ENCODE measurements at places on chromosomes 4 and X.

DNA sequence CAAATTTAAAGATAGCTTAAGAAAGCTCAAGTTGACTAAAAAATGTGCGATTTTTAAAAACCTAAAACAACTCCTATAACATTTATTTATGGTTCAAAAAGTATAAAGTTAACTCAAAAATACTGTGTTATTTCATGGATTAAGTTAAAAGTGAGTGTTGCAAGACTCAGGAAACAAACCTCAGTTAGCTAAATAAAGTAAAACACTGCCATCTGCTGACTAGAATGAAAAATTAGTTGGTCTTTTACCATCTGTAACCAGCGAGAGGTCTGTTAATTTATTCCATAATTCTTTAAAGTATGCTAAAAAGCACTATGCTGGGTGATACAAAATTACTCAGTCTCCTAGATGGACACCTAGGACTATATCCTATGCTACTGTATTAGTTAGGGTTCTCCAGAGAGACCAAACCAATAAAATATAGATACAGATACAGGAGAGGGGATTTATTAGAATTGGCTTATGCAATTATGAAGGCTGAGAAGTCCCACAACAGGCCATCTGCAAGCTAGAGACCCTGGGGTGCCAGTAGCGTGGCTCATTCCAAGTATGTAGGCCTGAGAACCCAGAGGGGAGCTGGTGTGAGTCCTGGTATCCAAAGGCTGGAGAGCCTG, 4.9 kb upstream of the WDFY3 start:
- DNase-seq: peak; percentile 33

DNA sequence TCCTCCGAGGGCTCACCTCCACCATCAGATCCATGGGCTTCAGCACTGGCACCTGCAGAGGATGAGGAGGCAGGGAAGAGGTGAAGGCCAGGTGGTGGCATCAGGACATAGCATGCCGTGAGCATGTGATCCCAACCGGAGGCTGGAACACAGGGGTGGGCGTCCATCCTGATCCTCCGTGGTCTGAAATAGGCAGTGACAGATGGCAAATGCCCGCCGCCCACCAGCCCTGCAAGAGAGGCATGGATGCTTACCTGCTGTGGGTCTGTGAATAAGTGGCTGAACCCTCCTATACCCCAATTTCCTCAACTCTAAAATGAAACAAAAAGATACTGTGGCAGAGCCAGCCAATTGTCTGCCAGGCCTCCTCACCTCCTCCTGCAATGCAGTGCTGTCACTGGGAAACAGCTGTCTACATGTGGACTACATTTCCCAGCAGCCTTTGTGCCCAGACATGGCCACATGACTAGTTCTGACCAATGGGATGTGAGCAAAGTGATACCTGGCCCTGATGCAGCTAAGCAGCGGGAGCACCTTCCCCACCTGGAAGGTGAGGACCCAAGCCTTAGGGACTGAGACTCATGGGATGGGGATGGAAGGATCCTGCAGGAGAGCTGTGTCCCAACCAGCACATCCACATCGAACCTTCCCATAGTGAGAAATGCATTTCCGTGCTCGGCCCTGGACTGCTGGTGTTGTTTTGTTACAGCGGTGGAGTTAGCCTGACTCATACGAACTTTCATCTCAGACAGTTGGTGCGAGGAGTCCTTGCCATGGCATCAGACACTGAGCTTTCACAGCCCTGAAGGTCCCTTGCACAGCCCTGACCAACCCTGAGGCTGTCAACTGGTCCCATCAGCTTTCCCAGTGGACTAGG, 99.5 kb downstream of the PPP2R2C start:
- no peak for DNase-seq

- DNase-seq: no peak
Measured at GRCh38 chrX:137194164-137194563, 160.4 kb upstream of the GPR101 start.

- no peak for DNase-seq
Measured at GRCh38 chr4:3299976-3300671, 7.3 kb downstream of the RGS12 start.

DNA sequence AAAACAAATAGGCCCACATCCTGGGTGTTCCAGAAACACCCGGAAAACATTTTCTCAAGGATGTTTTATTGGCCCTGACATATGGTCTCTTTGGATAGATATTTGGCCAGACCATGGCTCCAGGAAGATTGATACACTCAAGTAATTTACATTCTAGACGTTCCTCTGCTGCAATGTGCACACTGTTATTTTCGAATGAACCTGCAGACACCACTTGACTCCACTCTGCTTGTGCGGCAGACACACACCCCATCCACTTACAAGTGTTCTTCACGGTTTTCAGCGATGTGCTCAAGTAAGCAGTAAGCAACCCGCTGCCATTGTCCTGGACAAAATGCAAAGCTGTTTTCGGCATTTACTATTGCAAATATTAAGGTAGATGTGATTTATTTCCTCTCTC, 12.0 kb upstream of the GPM6A start:
- no peak for DNase-seq

GRCh38 chrX:103747163-103747562, 29.5 kb upstream of the PLP1 start:
- DNase-seq: no peak

- DNase-seq: no peak
Measured at GRCh38 chr4:45063696-45064095, 337.3 kb upstream of the GNPDA2 start.

- DNase-seq: no peak
Measured at GRCh38 chrX:8879750-8880149, 78.6 kb upstream of the FAM9A start.

DNA sequence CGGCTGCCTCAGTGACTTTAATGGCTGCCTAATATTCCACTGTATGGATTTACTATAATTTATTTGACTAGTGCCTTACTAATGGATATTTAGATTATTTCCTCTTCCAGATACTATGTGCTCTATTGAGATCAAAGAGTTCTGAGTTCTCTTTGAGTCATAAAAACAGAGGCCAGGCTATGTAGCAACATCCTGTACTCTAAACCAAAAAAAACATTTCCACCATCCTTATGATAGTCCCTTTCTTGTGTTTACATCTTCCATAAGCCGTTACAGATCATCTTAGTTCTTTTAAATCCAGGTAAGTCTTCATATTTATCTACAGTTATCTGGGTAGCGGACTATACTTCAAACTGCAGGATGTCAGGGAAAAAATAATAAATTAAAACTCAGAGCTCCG, 56.6 kb upstream of the TMEM184C start:
- DNase-seq: no peak

- DNase-seq: no peak
Measured at GRCh38 chrX:17494216-17494615, 119.2 kb downstream of the NHS start.

- no peak for DNase-seq
Measured at GRCh38 chr4:8834681-8835220, 36.9 kb downstream of the HMX1 start.

- no peak for DNase-seq
Measured at GRCh38 chrX:103791228-103791627, 14.6 kb downstream of the PLP1 start.

DNA sequence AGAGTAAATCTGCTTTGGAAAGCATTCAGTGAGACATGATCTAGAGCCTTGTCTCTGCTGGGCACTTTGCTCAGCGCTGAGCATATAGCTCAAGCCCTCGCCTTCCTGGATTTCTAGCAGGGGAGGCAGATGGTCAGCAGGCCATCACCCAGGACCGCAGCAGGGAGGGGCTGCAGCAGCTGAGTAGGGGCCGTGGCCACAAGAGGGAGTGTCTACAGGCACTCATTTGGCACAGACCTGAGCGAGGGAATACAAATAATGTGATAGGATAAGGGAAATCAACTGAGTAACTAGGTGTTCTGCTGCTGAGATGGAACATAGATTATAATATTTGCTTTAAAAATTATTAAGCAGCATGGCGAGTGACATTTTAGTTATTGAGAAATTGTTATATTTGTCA, 30.2 kb downstream of the OFD1 start:
- DNase-seq: no peak

- no peak for DNase-seq
Measured at GRCh38 chr4:174262624-174263444, 20.6 kb downstream of the FBXO8 start.

- no peak for DNase-seq
Measured at GRCh38 chr4:76993787-76994641, 44.5 kb downstream of the SEPTIN11 start.

DNA sequence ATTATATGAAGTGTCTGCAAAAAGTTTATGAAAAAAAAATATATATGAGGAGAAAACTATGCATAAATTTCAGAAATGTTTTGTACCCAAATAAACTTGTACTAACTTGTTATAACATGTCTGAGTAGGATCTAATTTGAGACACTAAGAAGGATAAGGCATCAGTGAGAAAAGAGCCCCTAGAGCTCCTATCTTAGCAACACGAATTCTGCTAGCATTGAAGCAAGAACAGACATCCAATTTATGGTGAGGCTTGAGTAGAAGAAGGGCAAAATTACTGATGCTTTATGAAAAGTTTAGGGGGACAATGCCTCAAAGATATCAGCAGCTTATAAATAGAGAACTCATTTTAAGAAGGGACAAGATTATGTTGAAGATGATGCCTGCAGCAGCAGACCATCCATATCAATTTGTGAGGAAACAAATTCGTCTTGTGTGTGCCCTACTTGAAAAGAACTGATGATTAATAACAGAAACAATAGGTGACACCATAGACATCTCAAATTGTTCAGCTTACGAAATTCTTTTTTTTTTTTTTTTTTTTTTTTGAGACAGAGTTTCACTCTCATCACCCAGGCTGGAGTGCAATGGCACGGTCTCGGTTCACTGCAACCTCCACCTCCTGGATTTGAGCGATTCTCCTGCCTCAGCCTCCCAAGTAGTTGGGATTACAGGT, 35.7 kb upstream of the ADAM29 start:
- no peak for DNase-seq

- DNase-seq: no peak
Measured at GRCh38 chrX:41946235-41946634, 22.9 kb upstream of the CASK start.

GRCh38 chrX:24550166-24550565, 85.1 kb downstream of the PDK3 start:
- DNase-seq: no peak

GRCh38 chr4:118033148-118034052, 886 bp upstream of the NDST3 start:
- peak; percentile 28 for DNase-seq

GRCh38 chr4:74635490-74636123, 158.7 kb downstream of the BTC start:
- no peak for DNase-seq

GRCh38 chr4:138426786-138427185, 184.6 kb upstream of the SLC7A11 start:
- DNase-seq: no peak

- no peak for DNase-seq
Measured at GRCh38 chr4:185211035-185211434, 1.6 kb downstream of the SNX25 start.

DNA sequence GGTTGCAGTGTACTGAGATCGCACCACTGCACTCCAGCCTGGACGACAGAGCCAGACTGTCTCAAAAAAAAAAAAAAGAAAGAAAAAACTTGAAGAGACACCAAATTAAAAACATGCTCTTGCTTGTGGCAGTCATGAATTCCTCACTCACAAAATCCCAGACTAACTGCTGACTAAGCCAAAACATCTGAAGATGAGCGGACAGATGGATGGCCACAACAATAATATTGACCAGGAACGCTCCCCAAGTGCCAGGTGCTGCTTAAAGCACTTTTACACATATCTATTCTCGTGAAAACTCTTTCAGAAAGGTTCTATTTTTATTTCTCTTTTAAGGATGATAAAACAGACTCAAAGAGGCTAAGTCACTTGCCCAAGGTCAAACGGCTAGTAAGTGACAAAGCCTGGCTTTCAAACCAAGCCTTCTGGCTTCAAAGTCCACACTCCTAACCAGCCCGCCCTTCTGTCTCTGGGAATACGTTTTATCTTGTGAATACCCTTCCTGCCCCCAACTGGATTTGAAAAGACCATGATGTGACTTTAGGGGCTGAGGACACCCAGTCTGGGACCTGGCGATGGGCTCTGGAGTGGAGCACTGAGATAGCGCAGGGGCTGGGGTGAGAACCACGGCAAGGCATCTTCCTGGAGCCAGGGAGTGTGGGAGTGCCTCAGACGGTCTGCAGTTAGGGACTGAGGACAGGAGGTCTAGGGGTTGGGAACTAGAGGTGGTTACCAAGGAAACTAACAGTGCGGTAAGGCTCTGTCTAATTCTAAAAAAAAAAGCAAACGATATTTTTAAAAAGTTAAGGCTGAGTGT, 9.5 kb upstream of the CXCR3 start:
- DNase-seq: peak; percentile 4

- DNase-seq: no peak
Measured at GRCh38 chr4:61068060-61068459, 132.1 kb upstream of the ADGRL3 start.

GRCh38 chrX:39307488-39307887, 506.2 kb downstream of the MID1IP1 start:
- no peak for DNase-seq

GRCh38 chrX:43003939-43004338, 226.0 kb upstream of the PPP1R2C start:
- DNase-seq: no peak

- DNase-seq: no peak
Measured at GRCh38 chr4:93370256-93370655, 458.3 kb upstream of the ATOH1 start.

GRCh38 chr4:102193145-102193544, 152.1 kb downstream of the SLC39A8 start:
- DNase-seq: no peak

DNA sequence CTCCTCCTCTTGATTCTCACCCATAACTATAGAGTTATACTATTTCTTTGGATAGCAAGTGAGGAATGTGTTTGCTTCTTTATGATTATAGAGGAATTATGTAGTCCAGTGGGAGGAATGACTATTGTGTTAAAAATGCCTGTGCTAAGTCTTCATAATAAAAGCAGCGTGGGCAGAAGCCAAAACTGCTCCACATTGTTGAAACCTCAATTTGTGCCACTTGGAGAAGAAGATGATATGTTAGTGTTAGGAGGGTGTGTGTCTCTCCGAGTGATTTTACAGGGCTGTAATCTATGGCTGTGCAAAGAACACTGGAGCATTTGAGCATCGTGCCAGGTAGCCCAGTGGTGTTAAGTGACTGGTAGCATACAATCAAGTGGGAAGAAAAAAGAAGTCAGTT, 74.3 kb downstream of the FRAS1 start:
- peak; percentile 58 for DNase-seq

- no peak for DNase-seq
Measured at GRCh38 chrX:19555236-19555635, 39.9 kb upstream of the MAP3K15 start.

DNA sequence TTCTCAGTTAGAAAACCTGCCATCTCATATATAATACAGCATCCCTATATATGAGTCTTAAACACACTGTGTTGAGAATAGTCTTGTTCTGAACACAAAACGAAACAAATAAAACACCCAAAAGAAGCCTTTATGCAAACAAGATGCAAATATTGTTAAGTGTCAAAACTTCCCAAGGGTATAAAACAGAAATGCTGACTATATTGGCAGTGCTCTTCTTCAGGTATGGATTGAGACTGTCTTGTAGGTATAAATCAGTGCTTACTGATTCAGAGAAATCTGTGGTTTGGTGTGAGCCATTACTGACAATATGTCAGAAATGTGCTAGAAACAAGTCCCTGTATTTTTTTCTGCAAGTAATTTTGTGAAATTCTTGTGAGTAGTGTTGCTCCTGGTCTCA, 82.8 kb upstream of the CTSO start:
- DNase-seq: no peak

GRCh38 chr4:133152330-133152821, 3.3 kb downstream of the PCDH10 start:
- no peak for DNase-seq
